CD4-positive, alpha-beta T cell treated with Interleukin-17A for 1 hour (primary cell): ENCODE measurements at places on chromosomes 4 and X.

GRCh38 chr4:118346495-118346894 lies 6.3 kb downstream of the PRSS12 start:
- DNase-seq = no peak

- no peak for DNase-seq
Observed at GRCh38 chr4:143360838-143361625, 24.4 kb downstream of the GAB1 start.

DNA sequence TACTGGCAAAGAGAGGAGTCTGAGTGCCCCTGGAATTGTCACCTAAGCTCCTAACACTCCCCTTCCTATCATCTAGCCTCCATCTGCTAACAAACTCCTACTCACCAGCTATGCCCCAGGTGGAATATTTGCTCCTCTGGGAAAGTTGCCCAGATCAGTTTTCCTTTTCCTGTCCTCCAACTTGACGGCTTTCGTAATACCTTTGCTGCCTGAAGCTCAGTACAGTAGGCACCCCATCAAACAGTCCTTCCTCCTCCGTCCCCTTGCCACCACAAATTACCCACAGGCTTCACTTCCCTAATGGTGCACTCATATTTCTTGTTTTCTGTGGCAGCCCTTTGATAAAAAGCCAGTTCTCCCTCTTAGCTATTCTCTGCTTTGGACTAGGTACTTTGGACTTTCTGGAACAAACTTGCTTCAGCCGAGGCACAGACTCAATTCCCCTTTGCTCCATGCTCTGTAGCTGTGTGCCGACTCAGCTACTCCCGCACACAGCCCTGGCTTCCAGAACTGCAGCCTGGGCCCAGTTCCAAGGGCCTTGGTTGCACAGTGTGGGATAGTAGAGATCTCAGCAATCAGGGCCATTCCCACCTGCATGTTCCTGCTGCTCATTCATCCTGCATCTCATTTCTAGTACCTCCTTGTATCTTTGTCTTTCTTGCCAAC lies 605.1 kb downstream of the BCOR start:
- DNase-seq = no peak

GRCh38 chr4:78529569-78530209 lies 21.9 kb upstream of the ANXA3 start:
- no peak for DNase-seq
